ENCODE measurements at places on chromosomes 6 and 20.

GRCh38 chr6:17448165-17448564, 54.8 kb downstream of the CAP2 start:
- DNase-seq: peak; percentile 90

- no peak for DNase-seq
Observed at GRCh38 chr6:39342692-39343395, 20.3 kb upstream of the KCNK16 start.

GRCh38 chr20:49420292-49420691, 62.2 kb downstream of the KCNB1 start:
- DNase-seq: no peak

DNA sequence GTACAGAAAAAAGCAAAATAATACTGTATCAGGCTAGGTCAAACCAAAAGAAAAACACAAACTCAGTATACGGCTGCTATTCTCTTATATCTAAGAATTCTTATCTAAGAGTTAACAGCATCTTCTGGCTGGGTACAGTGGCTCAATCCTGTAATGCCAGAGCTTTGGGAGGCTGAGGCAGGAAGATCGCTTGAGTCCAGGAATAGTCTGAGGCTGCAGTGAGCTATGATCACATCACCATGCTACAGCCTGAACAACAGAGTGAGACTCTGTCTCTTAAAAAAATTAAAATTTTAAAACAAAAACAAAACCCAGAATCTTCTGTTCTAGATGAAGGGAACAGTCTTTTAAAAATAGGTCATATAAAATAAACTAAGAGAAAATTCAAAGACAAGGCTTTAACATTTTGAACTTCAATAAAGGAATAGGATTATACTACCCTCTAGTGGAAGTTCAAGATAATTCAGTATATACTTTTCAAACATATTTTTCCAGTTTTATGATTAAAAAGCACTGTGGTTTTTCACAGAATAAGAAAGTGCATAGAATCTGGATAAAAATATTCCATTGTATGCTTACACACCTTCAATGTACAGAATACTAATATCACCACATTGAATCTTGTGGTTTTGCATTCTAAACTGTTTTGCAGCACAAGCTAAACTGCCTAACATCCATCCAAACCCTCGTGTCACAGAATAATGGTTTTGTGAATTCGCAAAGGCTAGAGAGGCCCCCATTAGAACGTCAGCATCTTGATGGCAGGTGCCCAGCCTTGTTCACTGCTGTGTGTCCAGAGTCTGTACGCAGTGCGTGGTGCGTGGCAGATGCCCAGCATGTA, 39.3 kb downstream of the DTNBP1 start:
- DNase-seq: no peak

DNA sequence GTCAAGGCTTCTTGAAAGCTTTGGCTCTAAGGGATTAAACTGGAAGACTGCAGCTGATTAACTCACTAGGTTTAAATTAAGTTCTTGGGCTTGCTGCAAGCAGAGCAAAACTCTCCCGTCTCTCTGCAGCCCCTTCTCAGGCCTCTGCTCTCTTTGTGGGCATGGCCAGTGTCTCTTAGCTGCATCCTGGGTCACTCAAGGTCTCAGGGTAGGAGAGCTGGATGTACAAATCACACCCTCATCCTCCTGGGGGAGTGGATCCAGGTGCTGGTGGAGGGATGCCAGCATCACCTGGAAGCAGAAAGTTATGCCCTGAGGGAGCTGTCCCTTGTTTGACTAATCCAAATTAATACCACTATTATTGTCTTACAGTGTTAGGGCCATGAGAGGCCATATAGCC, 35.8 kb downstream of the GCM1 start:
- DNase-seq: no peak

DNA sequence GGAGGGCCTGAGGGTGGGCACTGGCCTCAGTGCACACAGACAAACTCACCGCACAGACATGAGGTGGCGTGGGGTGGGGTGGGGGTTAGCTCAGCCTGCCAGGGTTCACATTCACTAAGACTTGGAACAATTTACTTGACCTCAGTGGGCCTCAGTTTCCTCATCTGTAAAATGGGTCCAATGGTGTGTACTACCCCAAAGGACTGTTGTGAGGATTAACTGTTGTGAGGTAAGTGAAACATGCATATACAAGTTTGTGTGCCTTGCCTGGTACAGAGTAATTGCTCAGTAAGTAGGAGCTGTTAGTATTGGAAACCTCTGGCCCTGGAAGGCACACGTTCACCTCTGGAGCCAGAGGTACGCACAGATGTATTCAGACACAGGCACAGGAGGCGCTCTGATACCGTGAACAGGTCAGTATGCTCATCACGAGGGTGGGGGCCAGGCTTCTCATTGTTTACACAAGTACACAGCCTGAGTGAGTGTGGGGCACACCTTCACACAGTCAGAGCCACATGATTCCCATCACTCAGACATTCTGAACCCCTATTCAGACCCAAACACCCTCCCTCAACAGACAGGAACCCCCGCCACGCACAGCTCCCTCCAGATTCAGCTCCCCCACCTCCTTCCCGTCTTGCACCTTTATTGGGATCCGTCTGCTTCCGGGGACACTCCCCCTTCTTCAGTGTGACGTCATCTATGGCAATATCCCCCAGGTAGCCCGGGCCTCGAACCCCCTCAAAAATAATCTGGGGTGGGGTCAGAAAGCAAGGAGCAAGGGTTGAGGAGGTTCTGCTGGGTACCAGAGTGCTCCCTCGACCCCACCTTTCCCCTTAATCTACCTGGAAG, 59.9 kb downstream of the MDGA1 start:
- no peak for DNase-seq

GRCh38 chr6:3211681-3212080, 15.8 kb downstream of the TUBB2B start:
- no peak for DNase-seq

- peak; percentile 75 for DNase-seq
Observed at GRCh38 chr6:125197795-125198269, 44.3 kb downstream of the TPD52L1 start.

- no peak for DNase-seq
Observed at GRCh38 chr20:10306440-10307358, 88.1 kb downstream of the SNAP25 start.

DNA sequence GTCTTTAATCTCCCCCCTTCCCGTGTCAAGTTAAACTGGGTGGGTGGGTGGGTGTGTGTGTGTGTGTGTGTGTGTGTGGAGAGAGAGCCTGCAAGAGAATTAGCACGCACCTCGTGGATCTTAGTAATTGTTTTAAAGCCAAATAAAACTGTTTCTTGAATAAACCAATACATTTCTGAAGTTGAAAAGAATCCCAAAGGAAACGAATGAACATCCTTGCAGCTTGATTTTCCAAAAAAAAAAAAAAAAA, 381 bp upstream of the BICRAL start:
- DNase-seq: no peak

All from retinal pigment epithelial cell (primary cell).